ENCODE measurements at places on chromosomes 7 and 10. TPM values are rescaled to one million over a fixed set of nuclear protein-coding genes. Genes with fewer than 3 reads are reported as not detected.
A peak's percentile ranks its signal among the peaks of the same experiment; 100 is the strongest.

- no peak for DNase-seq
These were observed 31.7 kb downstream of the CISD1 start for GRCh38 chr10:58300676-58301075.

- no peak for DNase-seq
These were observed 32.0 kb downstream of the AUTS2 start for GRCh38 chr7:69630292-69630691.

DNA sequence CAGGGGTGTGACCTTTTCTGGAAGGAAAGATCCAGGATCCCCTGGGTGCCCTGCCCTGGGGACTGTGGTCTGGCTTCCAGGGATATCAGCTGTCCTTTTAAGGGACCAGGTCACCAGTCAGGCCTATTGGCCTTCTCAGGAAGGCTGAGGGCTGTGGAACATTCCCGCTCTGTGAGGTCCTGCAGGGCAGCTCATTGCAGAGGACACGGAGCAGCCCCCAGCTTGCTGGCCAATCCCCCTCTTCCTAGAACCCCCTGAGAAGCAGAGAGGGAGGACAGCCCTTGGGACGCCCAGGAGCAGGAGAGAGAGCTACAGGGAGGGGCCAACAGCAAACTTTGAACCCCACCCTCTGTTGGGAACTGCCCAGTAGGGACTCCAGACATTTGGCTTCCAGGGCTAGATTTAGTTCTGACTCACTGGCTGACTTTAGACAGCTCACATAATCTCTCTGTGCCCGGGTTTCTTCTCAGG lies 67.9 kb upstream of the COL13A1 start:
- no peak for DNase-seq

GRCh38 chr7:101829821-101830220 lies 12.4 kb downstream of the CUX1 start:
- no peak for DNase-seq

DNA sequence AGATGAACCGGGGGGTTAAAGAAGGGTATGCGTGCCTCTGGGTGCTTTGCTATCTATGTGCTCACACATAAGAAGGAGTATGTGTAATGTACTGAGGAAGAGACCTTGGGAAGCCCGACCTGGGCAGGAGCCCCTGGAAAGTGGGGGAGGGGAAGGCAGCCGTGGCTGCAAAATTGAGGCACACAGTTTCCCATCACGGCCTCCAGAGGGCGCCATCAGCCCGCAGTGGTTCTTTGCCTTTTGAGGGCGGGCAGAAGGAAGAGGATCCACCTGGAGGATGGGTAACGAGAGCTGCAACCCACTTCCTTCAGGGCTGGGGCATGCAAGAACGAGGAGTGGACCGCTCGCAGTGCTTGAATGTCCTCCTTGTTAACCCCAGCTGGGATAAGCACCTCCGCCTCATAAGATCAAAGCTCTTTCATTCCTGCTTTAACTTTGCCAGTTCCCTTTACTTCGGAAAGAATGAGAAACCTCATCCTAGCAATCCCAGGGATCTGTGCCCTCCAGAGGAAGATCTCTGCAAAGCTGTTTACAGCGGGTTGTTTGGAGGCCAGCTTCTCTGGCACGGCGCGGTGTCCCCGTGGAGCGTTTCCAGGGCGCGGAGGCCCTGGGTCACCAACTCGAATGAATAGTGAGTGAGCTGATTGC lies 77.9 kb downstream of the PCGF5 start:
- peak; percentile 69 for DNase-seq

Gene MCM10
- not detected for total RNA-seq

Gene NUTM2E
- total RNA-seq: 0.30 TPM

- no peak for DNase-seq
These were observed 503 bp downstream of the CROT start for GRCh38 chr7:87345962-87346371.

DNA sequence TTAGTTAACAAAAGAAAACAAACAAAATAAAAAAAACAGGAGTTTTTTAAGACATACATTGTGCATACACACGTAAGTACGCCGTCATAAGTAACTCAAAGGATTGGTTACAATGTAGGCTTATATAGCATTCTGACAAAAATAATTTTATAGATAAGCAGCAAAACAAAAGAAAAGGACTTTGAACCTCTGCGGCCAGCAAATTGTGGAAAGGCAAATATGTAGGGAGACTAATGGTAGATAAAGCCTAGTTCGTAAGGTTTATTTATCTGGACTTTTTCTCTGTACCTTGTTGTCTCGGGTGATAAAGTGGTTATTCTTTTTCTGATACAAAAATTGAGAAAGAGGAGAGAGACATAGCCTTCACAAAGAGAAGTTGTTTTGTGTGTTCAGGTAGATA lies 891.9 kb downstream of the CNTNAP2 start:
- no peak for DNase-seq

DNA sequence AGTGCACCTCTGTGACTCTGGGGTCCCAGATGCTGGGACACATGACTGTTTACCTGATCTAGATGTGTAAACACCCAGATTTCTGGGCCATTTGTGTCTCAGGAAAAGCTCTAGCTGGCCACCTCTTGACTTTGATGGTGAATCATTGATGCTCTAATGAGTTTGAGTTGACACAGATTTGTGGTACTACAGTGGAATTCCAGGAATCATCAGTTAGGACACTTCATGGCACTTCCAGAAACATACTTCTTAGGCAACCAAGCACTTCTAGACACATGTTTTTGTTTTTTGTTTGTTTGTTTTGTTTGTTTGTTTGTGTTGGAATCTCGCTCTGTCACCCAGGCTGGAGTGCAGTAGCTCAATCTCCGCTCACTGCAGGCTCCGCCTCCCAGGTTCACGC lies 302.2 kb upstream of the ZMIZ1 start:
- DNase-seq: no peak

- DNase-seq: no peak
These were observed 86.4 kb upstream of the ZNF746 start for GRCh38 chr7:149584009-149584408.

Gene CTAGE8
- total RNA-seq: 1.5 TPM

- no peak for DNase-seq
These were observed 11.9 kb upstream of the FOXL3 start for GRCh38 chr7:278081-278480.

GRCh38 chr7:48718731-48719378 lies 205.5 kb upstream of the CDC14C start:
- no peak for DNase-seq

DNA sequence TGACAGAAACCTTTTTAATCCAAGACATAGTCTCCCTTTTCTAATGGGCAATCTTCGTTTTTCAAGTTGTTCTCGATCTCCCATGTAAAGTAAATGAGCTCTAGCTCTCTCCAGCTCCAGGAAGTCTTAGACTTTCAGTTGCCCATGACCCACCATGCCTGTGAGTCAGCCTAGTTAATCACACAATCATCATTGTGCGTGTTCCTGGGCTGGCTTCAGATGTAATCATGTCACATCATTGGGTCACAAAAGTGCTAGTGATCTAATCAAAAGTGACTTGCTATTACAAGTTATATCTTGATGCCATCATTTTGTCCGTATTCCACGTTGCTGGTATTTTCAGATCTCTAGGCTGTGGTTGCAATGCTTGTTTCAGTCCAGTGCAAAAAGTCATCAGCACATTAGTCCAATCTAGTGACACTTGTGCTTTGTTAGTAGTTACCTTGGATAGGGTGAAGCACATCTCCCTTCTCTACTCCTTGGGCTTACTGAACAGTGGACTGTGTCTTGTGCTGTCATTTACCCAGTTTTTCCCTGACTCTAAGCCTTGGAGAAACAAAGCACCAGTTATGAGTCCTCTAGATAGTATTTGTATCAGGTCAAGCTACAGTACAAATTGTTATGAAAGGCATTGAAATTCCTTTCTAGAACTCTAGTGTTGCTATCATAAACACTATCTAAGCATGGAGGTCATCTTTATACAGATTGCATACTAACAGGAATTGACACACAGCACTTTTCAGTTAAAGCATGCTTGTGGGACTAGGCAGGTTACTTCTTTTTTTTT lies 316.6 kb downstream of the GFRA1 start:
- no peak for DNase-seq

DNA sequence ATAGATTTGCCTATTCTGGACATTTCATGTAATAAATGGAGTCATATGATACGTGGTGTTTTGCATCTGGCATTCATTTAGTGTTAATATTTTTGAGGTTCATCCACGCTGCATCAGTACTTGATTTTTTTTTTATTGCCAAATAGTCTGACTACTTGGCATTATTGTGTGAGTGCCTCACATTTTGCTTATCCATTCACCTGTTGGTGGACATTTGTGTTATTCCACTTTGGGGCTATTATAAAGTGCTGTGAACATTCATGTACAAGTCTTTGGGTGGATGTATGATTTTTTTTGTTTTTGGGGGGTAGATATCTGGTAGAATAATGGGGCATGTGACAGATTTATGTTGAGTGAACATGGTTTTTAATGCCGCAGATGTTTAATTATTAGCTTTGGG lies 19.7 kb downstream of the CUL1 start:
- DNase-seq: no peak

DNA sequence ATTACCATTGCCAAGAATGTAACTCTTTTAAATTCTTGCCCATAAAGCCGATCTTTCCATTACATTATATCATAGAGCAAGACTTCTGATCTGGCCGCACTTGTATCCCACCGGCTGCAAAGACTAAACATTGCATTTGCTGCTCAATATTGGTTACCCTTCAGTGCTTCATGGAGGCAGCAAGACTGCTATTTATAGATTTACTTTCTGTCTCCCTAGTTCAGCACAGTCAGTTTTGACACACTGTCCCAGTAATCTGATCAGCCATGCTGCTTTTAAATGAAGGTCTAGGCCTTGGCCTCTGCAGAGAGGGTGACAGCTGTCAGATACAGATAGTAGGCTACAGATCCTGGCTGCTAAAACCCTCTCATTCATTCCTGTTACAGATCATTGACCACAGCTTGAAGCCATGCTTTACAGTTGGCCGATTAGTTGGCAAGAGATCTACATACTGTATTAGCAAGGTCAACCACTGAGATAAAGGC lies 562.6 kb upstream of the GALNT17 start:
- DNase-seq: no peak

All from tibial nerve (tissue), 4 donors.